ENCODE measurements at places on chromosomes 3 and 15. TPM values are rescaled to one million over a fixed set of nuclear protein-coding genes. Genes with fewer than 3 reads are reported as not detected.

DNA sequence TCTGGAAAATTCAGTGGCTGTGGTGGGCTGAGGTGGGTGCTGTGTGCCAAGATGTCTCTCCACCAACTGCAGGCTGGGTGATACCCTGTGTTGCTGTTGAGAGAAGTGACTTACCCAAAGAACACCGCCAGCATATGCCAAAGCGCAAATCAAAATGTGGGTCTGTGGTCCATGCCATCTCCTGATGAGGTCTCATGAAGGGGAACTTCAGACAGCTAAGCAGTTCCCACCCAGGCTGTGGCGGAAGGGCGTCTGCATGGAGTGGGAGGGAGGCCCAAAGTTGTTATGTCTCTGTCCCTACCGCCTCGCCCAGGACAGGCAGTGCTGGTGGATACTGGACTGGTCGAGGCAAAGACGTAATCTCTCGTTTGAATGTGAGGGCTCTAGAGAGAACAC is 70.9 kb upstream of the PLXNA1 start:
- no peak for DNase-seq

GRCh38 chr3:55816794-55817576 is 329.9 kb upstream of the WNT5A start:
- DNase-seq, result no peak

DNA sequence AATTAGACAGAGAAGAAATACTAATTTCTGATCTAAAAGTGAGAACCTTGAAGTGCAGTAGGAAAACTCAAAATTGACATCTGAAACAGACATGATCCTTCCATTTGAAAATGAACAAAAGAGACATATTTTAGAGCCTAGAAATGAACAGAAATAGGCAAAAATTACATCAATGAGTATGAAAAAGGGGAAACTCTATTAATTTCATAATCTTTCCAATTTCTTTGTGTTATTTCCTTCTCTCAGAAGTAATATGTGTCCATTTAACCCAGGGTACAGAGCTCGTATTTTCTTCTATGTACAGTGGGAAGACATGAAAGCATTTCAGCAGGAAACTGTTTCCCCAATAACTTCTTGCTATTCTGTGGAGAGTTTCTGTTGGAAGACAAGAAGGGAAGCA is 263.1 kb downstream of the CGGBP1 start:
- DNase-seq, result no peak

GRCh38 chr3:54481606-54482365 is 359.4 kb downstream of the CACNA2D3 start:
- DNase-seq, result no peak

GRCh38 chr3:106008766-106009165 is 140.0 kb upstream of the CBLB start:
- DNase-seq, result no peak

DNA sequence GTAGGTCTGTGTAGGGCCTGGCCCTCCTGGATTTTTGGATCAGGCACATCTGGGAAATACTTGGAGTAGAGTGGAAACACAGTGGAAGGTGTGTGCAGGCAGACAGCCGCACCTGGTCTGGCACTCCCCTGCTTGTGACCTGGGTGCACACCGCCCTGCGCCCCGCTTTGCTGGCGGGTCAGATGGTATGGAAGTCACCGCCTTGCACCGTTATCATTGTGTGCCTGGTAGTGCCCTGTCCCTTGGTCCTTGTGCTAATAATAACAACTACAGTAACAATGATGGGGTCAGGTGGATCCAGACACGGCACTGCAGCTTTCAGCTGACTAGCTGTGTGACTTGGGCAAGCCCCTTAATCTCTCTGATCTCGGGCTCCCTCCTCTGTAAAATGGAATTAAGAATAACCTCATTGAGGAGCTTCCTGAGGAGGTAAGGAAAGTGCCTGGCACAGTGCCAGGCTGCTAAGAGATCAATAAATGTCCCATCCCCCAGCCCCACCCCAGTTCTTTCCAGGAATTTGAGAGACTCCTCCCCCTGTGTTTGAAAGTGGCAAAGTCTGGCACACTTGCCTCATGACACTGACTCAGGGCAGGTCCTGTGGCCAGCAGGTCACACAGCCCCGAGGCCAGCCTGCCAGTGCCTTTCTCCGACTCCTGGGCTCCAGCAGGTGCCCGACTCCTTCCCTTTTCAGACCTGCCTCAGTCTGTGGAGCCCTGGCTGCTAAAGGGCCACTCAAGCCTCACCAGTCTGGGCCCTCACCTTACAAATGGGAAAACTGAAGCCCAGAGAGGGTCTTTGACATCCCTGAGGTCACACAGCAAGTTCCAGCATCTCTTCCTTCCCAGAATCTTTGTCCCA is 9.8 kb downstream of the ISG20 start:
- no peak for DNase-seq

DNA sequence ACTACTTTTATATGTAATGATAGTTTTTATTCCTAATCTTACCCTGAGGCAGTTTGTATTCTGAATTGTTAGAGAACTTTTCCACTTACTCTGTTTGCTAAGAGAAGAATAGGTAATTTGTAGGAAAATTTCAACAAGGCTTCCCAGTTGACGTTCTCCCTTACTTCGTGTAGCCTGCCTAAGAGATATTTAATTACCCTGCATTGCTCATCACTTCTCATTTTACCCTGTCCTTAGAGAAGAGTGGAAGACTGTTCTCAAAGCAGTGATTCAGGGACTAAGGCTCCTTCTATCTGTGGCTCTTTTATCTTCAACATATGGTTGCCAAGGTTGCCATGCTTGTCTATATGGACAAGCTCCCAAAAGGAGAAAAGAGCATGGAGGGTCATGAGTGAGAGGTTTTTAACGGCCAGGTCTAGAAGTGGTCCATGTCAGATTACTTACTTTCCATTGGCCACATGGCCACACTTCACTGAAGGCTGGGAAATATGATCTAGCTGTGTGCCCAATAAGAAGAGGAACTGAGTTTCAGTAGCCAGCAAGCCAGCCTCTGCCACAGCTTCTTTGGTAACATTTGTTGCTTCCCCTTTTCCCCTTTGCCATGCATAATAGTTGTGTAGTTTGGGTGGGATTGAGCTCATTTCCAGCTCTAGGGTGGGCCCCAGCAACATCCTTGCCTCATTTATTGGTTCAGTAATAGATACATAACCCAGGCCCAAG is 22.1 kb downstream of the PDE8A start:
- DNase-seq, result no peak

DNA sequence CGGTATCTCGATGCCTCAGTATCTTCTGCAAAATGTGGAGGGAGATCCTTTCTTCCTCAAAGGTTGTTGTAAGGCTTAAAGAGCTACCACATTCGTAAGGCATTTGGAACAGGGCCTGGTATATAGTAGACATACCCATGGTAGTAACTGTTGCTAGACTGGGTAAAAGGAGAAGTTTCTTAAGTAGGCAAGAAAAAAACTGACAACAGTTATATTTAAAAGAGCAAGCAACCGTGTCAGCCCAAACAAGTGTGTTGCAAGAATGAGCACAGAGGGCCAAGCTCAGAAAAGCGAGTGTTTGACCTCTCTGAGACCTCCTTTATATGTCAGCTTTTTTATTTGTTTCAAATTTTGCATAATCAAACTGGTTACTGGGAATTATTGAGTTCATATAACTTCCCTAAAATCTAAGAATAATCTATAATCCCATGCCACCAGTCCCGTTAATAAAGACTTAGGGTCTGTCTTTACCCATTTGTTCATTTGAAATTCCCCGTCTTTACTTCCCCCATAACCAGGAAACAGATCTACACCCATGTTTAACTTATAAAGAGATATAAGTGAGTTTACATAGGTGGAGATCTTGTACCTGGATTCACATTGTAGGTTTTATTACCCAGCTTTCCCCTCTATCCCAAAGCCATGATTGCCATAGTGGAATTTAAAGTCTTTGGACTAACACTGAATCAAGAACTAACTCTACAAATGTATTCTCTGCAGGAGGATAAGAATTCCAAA is 7.3 kb downstream of the B3GNT5 start:
- no peak for DNase-seq

DNA sequence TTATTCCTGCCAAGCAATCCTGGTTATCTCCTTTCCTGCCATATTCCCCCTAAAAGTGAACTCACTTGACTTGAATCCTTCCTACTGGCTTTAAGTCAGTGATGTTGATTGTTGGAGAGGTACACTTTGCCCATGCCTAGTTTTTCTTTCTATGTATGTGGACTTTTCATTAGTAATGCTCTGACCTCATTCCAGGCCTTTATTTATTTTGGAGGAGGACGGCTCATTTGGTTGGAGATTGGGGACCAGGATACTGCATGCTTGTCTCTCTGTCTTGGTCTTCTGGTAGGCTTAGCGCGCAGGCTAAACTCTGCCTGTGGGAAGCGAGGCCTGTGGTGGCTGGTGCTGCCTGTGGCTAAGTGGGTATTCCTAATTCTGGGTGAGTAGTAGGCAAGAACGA is 29.1 kb upstream of the MTMR10 start:
- no peak for DNase-seq

DNA sequence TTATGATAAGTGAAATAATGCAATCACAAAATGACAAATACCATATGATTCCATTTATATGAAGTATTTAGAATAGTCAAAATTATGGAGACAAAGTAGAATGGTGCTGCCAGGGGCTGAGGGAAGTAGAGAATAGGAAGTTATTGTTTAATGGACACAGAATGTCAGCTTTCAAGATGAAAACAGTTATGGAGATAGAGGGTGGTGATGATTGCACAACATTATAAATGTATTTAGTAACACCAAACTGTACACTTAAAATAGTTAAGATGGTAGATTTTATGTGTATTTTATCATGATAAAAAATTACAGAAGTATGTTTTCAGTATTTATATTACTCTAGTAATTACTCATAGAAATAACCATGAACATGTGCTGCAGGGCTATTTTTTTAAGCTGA is 100.8 kb upstream of the AZI2 start:
- no peak for DNase-seq

- DNase-seq, result no peak
Measured at GRCh38 chr15:25784876-25785640, 78.1 kb downstream of the ATP10A start.

The RPSA gene
- total RNA-seq, result 2,919 TPM

The BCHE gene
- total RNA-seq, result 0.20 TPM

The PLCL2 gene
- total RNA-seq, result 0.18 TPM
